GDM1 (cell line): ENCODE measurements at places on chromosomes 2 and 18.

DNA sequence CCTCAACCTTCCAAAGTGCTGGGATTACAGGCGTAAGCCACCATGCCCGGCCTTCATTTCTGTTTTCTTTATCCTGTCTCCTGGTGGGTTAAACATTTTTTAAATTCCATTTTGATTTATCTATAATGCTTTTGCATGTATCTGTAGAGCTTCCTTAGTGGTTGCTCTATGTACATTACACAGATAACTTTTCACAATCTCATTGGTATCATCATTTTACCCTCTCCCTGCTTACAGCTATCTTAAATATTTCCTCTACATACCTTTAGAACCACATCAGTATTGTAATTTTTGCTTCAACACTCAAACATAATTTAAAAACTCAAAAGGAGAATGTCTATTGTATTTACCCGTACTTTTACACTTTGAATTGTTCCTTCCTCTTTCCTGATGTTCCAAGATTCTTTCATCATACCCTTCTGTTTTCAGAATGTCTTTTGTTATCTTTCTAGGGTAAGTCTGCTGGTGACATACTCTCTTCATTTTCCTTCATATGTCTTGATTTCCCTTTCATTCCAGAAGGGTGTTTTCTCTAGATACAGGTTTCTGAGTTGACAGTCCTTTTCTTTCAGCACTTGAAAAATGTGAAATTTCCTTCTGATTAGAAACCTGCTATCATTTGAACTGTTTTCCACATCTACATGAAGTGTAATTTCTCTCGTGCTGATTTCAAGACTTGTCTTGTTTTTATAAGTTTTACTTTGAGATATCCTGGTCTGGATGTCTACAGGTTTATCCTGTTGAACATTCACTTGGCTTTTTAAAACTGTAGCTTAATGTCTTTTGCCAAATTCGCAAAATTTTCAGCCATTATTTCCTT, 21.9 kb downstream of the PPP3R1 start:
- no peak for DNase-seq

DNA sequence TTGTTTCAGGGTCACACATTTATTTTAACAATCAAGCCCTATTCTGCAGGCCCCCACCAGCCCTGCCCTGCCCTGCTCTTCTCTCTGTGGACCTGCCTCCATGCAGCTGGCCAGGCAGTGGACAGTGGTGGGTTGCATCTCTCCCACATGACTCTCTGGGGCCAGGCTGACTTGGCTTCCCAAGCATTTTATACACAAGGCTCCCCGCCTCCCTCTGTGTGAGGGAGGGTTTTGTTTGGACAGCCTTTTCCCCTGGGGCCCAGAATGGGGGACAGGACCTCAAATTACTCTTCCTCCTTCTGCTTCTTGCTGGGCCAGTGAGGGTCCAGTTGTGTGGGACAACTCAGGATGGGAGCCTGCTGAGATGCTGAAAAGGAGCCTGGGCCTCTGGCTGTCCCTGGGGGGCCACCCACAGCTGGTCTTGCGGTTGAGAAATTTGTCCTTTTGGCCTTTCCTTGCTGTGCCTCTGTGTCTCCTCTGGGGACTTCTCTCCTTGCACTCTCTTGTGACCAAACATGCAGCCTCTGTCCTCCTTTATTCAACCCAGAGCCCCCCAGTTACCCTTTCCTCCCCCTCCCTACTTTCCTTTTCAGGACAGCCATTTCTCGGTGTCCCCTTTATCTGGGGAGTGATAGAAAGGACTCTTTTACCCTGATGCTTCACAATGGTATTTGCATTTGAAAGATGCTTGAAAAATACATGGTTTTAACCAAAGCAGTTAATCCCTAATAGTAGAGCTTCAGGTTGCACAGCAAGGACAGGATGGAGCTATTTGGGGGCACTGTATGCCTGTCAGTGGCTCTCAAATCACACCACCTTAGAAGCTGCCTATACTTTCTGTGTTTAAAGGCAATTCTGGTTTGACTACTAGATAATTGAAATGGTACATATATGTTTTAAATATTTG, 151.1 kb downstream of the FHOD3 start:
- DNase-seq: no peak

DNA sequence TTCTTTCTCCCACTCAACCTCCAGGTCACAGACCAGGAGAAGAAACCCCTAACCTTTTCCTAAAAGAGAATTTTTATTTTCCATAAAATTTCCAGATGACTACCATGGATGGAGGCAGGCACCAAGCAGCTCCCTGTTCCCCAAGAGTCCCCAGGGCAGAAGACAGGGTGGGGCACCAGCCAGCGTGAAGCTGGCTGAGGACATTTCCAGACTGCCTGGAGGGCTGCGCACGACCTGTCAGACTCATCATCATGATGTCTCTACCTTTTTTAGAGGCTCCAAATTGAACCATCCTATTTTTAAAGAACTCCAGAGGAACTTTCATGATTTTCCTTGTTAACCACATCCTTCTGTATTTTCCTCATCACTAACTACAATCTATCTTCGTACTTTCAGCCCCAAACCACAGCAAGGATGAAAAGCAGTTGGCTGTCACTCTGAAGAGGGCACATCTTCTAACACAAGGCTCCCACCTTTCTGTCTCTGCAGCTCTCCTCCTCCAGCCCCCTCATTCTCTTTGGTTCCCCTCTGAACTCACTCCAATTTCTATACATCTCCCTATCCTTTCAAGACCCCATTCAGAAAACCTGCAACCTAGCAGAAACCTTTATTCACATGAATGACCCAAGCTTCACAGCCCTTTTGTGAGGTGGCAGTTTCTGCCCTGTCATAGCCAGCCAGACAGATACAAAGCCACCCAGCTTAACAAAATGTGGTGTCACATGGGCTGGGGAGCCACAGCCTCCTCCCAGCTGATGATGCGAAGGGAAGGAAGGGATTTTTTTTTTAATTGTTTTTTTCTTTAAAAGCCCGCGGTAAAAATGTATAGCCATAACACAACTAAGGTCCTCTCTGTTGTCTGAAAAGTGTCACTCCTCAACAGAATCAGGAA, 11.1 kb downstream of the AMMECR1L start:
- DNase-seq: no peak

GRCh38 chr2:25894135-25894830, 16.0 kb upstream of the ASXL2 start:
- no peak for DNase-seq

- no peak for DNase-seq
Measured at GRCh38 chr2:190627448-190628412, 21.2 kb upstream of the NAB1 start.
